Activated T-helper 1 cell treated with anti-CD3 and anti-CD28 coated beads, Interleukin-12 subunit alpha, Interleukin-12 subunit beta, Interleukin-2, Interleukin-4 antibody, amounts not matched to agents 30 ng/mL and 10 ng/mL and 1 ng/mL, durations not matched to agents 14 hours and 24 hours and 36 hours (primary cell): ENCODE measurements at places on chromosomes 5 and 9. TPM values are rescaled to one million over a fixed set of nuclear protein-coding genes. Genes with fewer than 3 reads are reported as not detected.

The NRG2 gene
- 0.08 TPM in 1 of 2 replicates, not detected in the other for total RNA-seq

The SEMA5A gene
- total RNA-seq = 0.12 TPM in 1 of 2 replicates, not detected in the other

The TBC1D9B gene
- 123 and 127 TPM in 2 replicates for total RNA-seq

The SYNPO gene
- total RNA-seq = not detected in 2 replicates

The SUB1 gene
- 408 and 428 TPM in 2 replicates for total RNA-seq

The SPATA31D4 gene
- total RNA-seq = not detected in 2 replicates

The MED27 gene
- total RNA-seq = 41.0 and 45.6 TPM in 2 replicates

The EPB41L4A gene
- not detected in 2 replicates for total RNA-seq

The DAB2IP gene
- 0.05 TPM in 1 of 2 replicates, not detected in the other for total RNA-seq

The TMEFF1 gene
- total RNA-seq = 0.13 and 0.42 TPM in 2 replicates

- H3K4me1 ChIP-seq = no peaks in the 10 kb centered on the region
- H3K27me3 ChIP-seq = peaks cover 12% of the 10 kb centered on the region
- no peak for DNase-seq
- no peak overlapping the region for H3K4me3 ChIP-seq
- H3K27ac ChIP-seq = no peak overlapping the region
These were observed 205.1 kb downstream of the RAB3C start for GRCh38 chr5:58787987-58788386.

DNA sequence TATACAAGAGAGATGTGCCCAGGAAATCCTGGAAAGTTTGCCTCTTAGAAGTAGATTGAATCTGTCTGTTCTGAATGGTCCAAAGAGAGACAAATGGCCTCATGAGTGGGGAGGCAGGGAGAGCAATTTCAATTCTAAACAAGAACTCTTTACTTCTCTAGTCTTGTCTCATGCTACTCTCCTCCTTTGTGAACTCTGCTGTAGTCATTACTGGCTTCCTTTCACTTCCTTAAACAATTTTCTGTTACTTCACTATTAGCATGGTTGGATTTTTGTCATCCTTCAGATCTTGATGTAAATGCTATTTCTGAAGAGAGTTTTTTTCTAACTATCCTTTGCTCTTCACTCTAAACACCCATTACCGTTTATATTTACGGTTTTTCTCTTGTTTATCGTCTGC is 54.0 kb upstream of the GRIN3A start:
- no peaks in the 10 kb centered on the region for H3K4me1 ChIP-seq
- no peak overlapping the region for H3K4me3 ChIP-seq
- no peaks in the 10 kb centered on the region for H3K36me3 ChIP-seq
- DNase-seq = no peak
- no peak overlapping the region for H3K27ac ChIP-seq
- H3K27me3 ChIP-seq = peaks cover 2% of the 10 kb centered on the region

- H3K36me3 ChIP-seq = no peaks in the 10 kb centered on the region
- no peak for DNase-seq
- H3K27me3 ChIP-seq = no peaks in the 10 kb centered on the region
- H3K27ac ChIP-seq = no peak overlapping the region
These were observed 125.9 kb downstream of the NUDT12 start for GRCh38 chr5:103436656-103437055.

DNA sequence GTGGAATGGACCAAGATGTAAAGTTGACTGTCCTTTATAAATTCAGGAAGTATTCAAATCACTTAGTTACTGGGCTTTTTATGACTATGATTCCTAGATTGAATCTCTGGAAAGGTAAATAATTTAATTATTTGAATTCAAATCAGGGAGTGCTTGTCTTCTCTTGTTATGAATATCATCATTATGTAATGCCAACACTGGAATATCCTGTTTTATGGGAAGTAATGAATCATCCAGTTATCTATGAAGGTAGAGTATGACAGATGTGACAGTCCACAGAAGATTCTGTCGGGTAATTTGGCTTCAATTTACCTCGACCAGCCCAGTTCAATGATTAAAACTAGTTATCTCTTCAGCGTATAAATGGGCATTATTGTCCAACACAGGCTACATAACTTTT is 141.0 kb upstream of the NUDT12 start:
- no peak for DNase-seq
- no peak overlapping the region for H3K4me3 ChIP-seq
- H3K27me3 ChIP-seq = no peaks in the 10 kb centered on the region
- H3K36me3 ChIP-seq = no peaks in the 10 kb centered on the region
- H3K4me1 ChIP-seq = no peaks in the 10 kb centered on the region

DNA sequence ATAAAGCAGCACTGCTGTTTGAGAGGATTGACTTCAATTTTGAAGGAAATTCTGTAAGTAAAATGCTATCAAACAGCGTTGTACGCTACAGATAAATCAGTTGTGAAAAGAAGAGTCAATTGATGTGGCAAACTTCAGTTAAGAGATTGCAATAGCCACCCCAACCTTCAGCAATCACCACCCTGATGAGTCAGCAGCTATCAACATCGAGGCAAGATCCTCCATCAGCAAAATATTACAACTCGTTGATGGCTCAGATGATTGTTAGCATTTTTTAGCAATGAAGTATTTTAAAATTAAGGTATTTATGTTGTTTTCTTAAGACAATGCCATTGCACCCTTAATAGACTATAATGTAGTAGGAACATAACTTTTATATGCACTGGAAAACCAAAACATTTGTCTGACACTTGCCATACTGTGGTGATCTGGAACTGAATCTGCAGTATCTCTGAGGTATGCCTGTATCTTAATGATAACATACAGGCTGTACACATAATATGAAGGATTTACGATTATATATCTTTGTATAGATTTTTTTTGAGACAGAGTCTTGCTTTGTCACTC is 47.5 kb downstream of the VPS13A start:
- H3K27me3 ChIP-seq = no peaks in the 10 kb centered on the region
- H3K4me1 ChIP-seq = no peaks in the 10 kb centered on the region
- no peak overlapping the region for H3K4me3 ChIP-seq
- DNase-seq = no peak
- H3K27ac ChIP-seq = no peak overlapping the region
- peaks cover 24% of the 10 kb centered on the region for H3K36me3 ChIP-seq

- no peaks in the 10 kb centered on the region for H3K36me3 ChIP-seq
- H3K4me3 ChIP-seq = no peak overlapping the region
- H3K27ac ChIP-seq = no peak overlapping the region
These were observed 188.3 kb upstream of the MEF2C start for GRCh38 chr5:89071101-89071940.

DNA sequence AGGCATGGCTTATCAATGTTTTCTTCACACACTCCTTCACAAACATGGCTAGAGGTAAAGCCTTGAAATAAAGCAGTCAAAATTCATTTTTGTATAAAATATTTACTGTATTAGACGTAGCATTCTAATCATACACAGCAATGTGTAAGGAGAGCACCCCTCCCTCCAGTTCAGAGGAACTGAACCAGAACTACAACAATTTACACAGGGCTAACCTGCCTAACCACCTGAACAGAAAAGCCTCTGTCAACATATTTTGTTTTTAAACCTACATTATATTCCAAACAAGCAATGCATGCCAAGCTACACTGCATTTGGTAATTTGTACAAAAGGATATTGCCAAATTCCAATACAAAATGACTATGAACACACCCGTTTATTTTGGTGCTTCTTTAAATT is 41.6 kb downstream of the MLLT3 start:
- no peak overlapping the region for H3K4me3 ChIP-seq
- H3K27me3 ChIP-seq = no peaks in the 10 kb centered on the region
- H3K4me1 ChIP-seq = peaks cover 65% of the 10 kb centered on the region
- no peak for DNase-seq
- peaks cover 54% of the 10 kb centered on the region for H3K36me3 ChIP-seq

GRCh38 chr9:36551129-36551528 is 21.6 kb upstream of the MELK start:
- no peak overlapping the region for H3K27ac ChIP-seq
- H3K36me3 ChIP-seq = no peaks in the 10 kb centered on the region
- H3K27me3 ChIP-seq = peaks cover 25% of the 10 kb centered on the region
- H3K4me3 ChIP-seq = no peak overlapping the region

DNA sequence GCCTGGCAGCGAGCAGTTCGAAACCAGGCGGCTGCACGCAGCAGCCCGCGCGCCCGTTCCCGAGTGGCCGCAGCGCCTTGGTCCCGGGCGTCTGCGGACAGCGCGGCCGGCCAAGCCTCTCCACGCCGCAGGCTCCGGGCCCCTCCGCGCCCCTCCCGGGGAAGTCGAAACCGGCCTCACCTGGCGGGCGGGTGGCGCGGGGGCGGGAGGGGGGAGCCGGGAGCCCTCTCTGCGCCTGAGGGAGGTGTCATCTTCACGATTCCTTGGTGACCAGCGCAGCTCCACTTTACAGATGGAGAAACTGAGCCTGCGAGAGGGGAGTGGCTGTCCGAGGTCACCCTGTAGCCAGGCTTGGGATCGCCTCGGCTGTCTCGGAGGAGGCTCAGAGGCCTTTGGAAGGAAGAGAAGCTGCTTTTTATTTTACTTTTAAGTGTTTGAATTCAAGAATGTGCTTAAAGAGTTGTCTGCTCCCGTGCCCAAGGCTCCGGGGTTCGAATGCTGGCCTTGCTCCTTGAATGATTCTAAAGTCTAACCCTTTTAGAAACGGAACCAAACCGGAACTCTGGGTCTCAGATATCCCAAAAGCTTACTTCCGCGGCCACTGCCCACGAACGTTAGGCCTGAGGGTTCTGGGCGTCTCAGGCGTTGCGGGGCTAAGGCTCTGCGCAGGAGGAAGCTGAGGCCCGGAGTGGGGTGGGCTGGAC is 662 bp downstream of the SUSD3 start:
- peak overlapping the region; percentile 91 for H3K4me3 ChIP-seq
- no peaks in the 10 kb centered on the region for H3K27me3 ChIP-seq
- H3K27ac ChIP-seq = peak overlapping the region; percentile 94
- H3K4me1 ChIP-seq = peaks cover 57% of the 10 kb centered on the region
- peaks cover 8% of the 10 kb centered on the region for H3K36me3 ChIP-seq

GRCh38 chr5:36240779-36241630 is 720 bp downstream of the NADK2 start:
- H3K27me3 ChIP-seq = peaks cover 4% of the 10 kb centered on the region
- peak; percentile 17 for DNase-seq
- H3K4me3 ChIP-seq = peak overlapping the region; percentile 81
- peaks cover 3% of the 10 kb centered on the region for H3K36me3 ChIP-seq
- peak overlapping the region; percentile 65 for H3K27ac ChIP-seq

DNA sequence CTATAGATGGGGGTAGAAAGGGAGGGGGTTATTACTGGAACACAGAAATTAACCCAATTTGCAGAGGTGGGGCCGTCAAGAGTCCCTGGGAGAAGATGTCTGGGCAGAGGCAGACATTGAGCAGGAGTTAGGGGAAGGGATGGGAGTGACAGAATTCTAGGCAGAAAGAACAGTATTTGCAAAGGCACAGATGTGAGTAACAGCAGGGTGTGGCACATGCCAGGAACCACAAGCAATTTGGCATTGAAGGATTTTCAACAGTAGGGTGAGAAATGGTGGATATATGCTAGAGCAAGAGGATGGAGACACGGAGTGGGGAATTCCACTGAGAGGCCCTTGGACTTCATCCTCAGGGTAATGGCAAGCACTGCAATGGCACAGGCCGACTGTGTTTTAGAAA is 71.6 kb upstream of the FRRS1L start:
- no peak for DNase-seq
- H3K27me3 ChIP-seq = peaks cover 22% of the 10 kb centered on the region
- no peaks in the 10 kb centered on the region for H3K36me3 ChIP-seq
- H3K27ac ChIP-seq = no peak overlapping the region
- no peaks in the 10 kb centered on the region for H3K4me1 ChIP-seq
- H3K4me3 ChIP-seq = no peak overlapping the region

- DNase-seq = peak; percentile 39
- H3K27ac ChIP-seq = peak within 1 kb of the TSS; percentile 98
- H3K27me3 ChIP-seq = peaks cover 10% of the 10 kb centered on the region
- H3K4me1 ChIP-seq = peaks cover 37% of the 10 kb centered on the region
- H3K36me3 ChIP-seq = no peaks in the 10 kb centered on the region
- H3K4me3 ChIP-seq = peak within 1 kb of the TSS; percentile 95
These were observed at the start of gene ARSB for GRCh38 chr5:78985116-78985724. Gene ARSB, minus strand, starts transcription at chr5:78985310. Its CDS starts 62 bp downstream, at chr5:78985248.

DNA sequence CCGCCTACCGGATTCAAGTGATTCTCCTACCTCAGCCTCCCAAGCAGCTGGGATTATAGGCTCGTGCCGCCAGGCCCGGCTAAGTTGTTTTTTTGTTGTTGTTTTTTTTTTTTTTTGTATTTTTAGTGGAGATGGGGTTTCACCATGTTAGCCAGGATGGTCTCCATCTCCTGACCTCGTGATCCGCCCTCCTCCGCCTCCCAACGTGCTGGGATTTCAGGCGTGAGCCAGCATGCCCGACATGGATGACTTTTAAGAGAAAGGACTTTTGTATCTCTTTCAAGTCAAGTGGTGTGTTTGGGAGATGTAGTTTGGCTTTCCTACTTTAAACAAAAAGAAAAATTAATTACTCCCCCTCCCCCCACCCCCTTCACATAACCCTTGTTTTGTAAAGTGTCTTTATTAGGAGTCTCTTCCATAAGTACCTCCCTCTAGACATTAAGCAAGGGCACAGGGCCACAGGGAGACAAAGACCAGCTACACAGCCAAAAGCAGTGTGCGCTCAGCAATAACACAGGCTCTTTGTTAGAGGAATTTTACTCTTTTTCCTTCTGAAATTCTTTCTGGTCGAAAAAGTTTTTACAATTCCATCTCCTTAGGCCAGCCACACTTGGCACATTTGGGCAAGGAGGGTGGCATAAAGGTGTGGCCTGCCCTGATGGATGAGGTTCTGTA is 31.2 kb downstream of the JAKMIP2 start:
- no peak overlapping the region for H3K27ac ChIP-seq
- no peaks in the 10 kb centered on the region for H3K4me1 ChIP-seq
- no peaks in the 10 kb centered on the region for H3K36me3 ChIP-seq
- DNase-seq = no peak

- peaks cover 1% of the 10 kb centered on the region for H3K27me3 ChIP-seq
- H3K4me1 ChIP-seq = no peaks in the 10 kb centered on the region
- no peaks in the 10 kb centered on the region for H3K36me3 ChIP-seq
These were observed 68.5 kb downstream of the GHR start for GRCh38 chr5:42491699-42492098.

DNA sequence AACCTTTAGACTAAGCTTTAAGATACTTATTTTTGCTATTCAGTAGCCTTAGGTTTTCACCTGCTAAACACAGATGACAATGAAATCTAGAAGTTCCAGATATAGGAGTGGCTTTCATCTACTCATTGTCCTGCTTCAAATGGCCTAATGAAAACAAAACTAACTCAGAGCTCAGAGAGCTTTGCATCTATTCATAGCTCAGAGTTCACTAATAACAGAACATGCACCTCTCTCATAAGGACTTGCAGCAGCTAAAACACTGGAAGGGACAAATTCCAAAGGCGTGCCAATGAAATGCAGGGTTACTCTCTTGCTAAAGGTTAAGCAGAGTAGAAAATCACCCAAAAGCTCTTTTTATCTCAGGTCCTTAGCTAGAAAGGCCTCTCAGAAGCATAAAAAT is 29.0 kb downstream of the SLC31A2 start:
- no peak overlapping the region for H3K4me3 ChIP-seq
- no peak for DNase-seq
- no peaks in the 10 kb centered on the region for H3K27me3 ChIP-seq
- H3K4me1 ChIP-seq = no peaks in the 10 kb centered on the region

DNA sequence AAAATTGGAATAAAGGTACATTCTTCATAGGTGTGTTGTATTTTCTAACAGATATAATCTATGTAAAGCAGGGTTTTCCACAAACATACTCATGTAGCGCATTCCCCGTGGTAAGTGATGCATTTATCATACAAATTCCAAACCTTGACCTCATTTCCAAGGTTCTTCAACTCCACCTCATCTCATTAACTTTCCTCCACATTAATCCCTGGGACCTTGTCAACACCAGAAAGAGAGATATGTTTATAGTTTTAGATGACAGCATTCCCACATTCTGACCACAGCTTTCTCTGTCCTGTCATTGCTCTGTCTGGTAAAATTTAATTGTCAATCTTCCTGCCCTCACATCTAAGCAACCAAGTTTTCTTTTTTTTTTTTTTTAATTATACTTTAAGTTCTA is 415.1 kb downstream of the TMEM161B start:
- no peak for DNase-seq
- no peak overlapping the region for H3K27ac ChIP-seq
- no peak overlapping the region for H3K4me3 ChIP-seq
- H3K27me3 ChIP-seq = no peaks in the 10 kb centered on the region
- H3K36me3 ChIP-seq = no peaks in the 10 kb centered on the region
- H3K4me1 ChIP-seq = no peaks in the 10 kb centered on the region
